T follicular helper cell (primary cell): ENCODE measurements at places on chromosomes 13 and 19.

- DNase-seq = no peak
Observed at GRCh38 chr13:81872581-81872980, 1531.7 kb upstream of the SPRY2 start.

- DNase-seq = no peak
Observed at GRCh38 chr19:23802290-23802689, 43.6 kb upstream of the ZNF681 start.

DNA sequence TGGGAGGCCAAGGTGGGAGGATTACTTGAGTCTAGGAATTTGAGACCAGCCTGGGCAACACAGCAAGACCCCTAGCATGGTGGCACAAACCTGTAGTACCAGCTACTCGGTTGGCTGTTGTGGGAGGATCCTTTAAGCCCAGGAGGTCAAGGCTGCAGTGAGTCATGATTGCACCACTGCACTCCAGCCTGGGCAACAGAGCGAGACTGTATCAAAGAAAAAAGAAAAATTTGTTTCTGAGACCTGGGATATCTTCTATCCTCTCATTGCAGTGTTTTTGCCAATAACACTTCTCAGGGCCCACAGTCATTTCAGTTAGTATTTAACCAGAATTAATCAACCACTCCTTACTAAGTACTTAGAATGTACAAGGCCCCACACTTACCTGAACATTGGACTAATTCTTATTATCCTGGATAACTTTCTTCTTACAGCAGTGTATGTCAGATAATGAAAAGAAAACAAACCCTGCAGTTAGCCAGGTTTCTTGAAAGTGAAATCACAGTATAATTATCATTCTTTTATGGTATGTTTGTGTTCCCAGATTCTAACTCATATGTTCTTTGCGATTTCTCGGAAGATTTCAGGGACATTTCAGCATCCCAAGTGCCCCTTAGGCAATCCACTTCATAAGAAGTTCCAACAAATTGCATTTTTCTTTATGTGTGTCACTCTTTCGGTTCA, 75.6 kb upstream of the KLF5 start:
- no peak for DNase-seq

DNA sequence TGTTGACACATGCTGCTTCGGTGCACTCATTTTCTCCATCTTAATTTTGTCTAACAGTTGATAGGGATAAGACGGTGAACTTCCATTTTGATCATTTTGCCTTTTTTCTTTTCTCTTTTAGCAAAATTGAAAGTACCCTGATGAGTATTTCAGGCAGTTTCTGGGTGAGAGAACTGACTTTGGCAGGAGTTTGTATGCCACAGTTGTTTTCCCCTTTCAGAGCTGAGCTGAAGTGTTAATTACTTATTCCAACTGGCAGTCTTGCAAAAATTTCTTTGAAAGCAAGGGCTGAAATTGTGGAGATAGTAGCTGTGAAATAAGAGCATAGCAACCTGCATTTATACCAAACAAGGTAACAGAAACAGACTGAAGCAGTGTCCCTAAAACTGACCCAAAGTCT, 180.2 kb downstream of the SLITRK5 start:
- no peak for DNase-seq

GRCh38 chr19:54138489-54139256, 1.1 kb downstream of the CNOT3 start:
- DNase-seq = no peak

DNA sequence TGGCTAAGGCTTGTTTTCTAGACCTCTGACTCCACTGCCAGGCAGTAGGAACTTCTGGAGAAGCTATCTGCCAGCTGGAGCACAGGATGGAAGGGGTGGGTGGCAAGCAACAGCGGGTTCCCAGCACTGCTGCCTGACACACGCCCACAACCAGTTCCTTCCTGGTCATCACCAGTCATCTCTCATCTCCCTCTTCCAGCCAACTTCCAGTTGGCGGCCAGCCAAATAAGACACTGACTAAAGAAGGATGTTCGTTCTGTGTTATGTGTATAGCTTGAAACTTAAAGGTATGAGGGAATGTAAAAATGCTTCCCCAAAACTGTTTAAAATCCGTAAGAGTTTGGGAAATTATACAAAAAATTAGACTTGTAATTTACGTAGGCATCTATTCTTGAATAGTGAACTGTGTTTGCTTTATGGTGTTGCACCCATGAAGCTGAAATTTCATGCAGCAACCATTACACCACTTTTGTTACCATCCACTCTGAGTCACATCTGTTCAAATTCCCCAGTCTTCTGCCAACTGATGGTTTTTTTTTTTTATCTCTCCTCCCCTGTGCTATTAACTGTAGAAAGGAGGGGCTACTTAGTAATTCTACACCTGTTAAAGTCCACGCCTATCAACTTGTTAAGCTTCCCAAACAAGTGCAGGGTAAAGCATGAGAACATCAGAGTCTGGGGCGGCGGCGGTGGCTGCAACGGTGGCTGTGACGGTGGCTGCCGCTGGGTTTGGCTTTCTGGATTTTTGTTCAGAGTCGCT, 86.2 kb upstream of the FRY start:
- DNase-seq = no peak

DNA sequence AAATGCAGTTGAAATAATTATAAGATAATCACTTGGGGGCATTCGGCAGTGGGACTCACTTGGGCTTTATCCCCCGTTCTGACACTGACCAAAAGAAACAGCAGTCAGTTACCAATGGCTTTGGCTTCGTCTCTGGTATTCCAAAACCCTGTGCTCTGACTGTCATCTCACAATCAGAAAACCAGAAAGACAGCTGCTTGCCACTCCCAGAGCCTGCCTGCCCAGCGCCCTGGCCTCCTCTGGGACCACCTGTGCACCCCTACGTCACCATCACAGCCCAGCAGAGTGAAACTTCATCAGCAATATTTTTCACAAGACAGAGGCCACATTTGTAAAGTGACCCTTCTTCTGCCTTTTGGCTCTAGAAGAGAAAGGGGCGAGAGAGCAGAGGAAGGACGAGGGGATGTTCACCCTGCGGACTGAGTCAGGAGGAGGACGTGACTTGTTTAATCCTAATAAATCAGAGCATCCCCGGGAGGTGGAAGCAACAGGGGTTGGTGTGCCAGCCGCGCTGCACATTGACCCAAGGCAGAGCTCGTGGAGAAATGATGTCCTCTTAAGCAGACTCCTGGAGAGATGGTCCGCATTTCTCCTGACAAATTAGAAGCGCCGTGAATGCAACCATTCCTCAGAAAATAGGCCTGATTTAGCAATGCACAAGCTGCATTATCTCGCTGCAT, 397.8 kb upstream of the ZNF507 start:
- DNase-seq = no peak

GRCh38 chr19:17246681-17247425, 1.1 kb upstream of the NR2F6 start:
- DNase-seq = no peak

GRCh38 chr19:3056417-3057088, 5.7 kb downstream of the TLE5 start:
- DNase-seq = no peak

- DNase-seq = no peak
Observed at GRCh38 chr13:51364404-51365008, 25.0 kb downstream of the SERPINE3 start.

GRCh38 chr13:52652980-52653303, 306 bp downstream of the SUGT1 start:
- peak; percentile 5 for DNase-seq

DNA sequence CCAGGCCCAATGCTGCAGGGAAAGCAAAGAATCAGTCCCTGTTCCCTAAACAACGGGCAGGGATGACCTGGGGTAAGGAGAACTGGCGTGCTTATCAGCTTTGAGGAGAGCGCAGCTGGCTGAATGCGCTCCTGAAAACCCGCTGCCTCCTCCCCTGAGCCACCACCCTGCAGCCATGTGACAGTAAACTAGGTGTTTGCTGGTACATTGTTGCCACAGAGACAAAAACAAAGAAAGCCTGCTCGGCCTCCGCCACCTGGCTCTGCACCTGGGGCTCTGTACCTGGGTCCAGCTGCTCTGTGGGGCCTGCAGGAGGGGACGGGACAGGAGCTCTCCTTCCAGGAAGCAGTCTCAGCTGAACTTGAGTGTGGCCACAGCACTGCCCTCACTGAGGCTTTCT, 21.8 kb downstream of the MCF2L start:
- DNase-seq = no peak

- no peak for DNase-seq
Observed at GRCh38 chr13:33913829-33914228, 95.9 kb downstream of the RFC3 start.

DNA sequence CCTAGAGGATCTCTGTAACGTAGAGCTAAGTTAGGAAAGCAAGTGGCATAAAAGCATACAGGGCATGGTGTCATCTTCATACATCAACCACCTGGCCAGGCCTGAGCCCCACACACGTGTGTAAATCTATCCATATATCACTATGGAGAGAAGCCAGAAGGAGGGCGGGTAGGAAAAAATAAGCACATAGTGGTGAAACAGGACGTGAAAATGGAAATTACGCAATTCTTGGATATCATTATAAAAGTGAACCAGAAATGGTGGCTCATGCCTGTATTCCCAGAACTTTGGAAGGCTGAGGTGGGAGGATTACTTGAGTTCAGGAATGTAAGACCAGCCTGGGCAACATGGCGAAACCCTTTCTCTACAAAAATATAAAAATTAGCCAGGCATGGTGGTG, 43.4 kb downstream of the PDCD5 start:
- no peak for DNase-seq
